ENCODE measurements at places on chromosomes 16 and 17.
A peak's percentile ranks its signal among the peaks of the same experiment; 100 is the strongest.

GRCh38 chr16:85908444-85908843 lies 9.5 kb downstream of the IRF8 start:
- no peak for DNase-seq

GRCh38 chr16:49631187-49632041 lies 224.5 kb downstream of the ZNF423 start:
- peak; percentile 32 for DNase-seq

- DNase-seq: peak; percentile 29
These were observed 477 bp downstream of the NTAN1 start for GRCh38 chr16:15055141-15056053.

DNA sequence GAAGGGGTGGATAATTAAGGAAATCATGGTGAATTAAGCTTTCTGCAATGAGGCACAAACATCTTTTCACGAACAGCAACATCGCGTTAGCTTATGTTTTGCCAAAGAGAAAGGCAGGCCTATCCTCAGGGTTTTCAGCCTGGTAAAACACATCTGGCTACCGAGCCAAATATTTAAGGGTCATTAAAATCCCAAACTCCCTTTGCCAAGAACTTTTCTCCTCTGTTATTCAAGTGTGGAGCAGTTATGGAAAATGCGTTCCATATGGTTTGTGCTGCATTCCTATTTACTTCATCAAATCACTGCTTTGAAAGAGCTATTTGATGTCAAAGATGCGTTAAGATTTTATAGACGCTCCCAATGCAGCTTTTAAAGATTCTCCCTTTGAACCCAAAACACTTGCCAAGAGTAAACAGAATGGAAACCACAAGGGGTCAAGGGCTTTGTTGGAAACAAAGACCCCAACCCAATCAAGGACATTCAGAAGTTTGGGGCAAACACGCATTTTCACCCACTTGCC lies 308.3 kb upstream of the CDH5 start:
- peak; percentile 37 for DNase-seq

- peak; percentile 58 for DNase-seq
These were observed 47.5 kb downstream of the NT5M start for GRCh38 chr17:17350491-17351355.

GRCh38 chr16:79165506-79165905 lies 435.0 kb downstream of the MAF start:
- no peak for DNase-seq

- DNase-seq: no peak
These were observed 153.0 kb downstream of the RBFOX3 start for GRCh38 chr17:79457889-79458288.

DNA sequence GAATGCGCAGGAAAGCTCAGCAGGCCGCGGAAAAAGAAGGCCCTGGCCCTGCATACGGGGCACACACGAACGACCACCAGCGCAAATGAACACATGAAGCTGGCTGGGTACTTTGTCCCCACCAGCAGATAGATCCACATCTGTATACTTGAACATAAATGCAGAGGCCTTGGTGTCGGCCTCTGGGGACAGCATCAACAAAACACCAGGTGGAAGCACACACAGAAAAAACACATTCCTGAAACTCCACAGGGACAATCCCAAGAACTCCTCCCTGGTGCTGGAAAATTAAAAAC lies 606 bp upstream of the ZBTB4 start:
- DNase-seq: no peak

- DNase-seq: no peak
These were observed 3.2 kb downstream of the ADORA2B start for GRCh38 chr17:15947976-15948752.

DNA sequence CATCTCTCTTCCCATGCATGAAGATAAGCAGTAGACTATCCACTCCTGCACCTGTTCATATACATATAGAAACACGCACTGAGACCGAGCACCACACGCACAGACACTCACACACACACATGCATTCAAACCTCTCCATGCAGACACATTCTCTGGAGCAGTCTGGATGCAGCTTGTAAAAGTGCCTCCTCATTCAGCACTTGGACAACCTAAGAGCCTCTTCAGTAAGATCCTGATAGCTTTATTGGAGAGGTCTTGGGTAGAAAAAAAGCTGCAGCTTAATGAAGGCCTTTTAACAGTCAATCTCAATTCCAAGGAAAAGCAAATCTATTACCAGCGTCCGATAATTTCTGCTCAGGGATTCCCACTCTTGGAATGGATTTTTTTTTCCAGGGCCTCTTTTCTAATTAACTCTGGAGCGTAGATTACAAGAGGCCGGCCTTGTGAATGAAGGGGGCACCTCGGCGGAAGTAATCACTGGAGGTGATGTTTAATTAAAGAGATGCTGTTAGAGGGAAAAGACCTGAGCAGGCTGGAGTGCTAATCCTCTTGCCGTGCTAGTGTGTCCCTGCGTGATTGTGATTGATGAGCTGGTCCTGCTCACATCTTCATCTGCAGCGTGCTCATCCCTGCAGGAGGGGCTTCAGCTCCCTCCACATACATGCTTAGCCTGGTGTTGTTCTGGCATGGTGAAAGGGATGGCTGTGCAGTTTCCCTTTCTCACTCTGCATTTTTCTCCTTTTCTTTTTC lies 155.1 kb downstream of the RBFOX1 start:
- no peak for DNase-seq

GRCh38 chr17:50594128-50594823 lies 33.8 kb downstream of the CACNA1G start:
- DNase-seq: no peak

- DNase-seq: peak; percentile 77
These were observed 4.4 kb upstream of the HIC1 start for GRCh38 chr17:2050300-2051060.

GRCh38 chr16:4404247-4404966 lies 12.0 kb downstream of the CORO7 start:
- no peak for DNase-seq
